ENCODE measurements at places on chromosomes 7 and 10.

GRCh38 chr10:82335831-82336230, 460.8 kb downstream of the NRG3 start:
- DNase-seq: no peak

GRCh38 chr7:80918399-80918798, 452 bp downstream of the SEMA3C start:
- peak; percentile 59 for DNase-seq

- no peak for DNase-seq
These were observed 29.4 kb upstream of the SGMS1 start for GRCh38 chr10:50653142-50653541.

DNA sequence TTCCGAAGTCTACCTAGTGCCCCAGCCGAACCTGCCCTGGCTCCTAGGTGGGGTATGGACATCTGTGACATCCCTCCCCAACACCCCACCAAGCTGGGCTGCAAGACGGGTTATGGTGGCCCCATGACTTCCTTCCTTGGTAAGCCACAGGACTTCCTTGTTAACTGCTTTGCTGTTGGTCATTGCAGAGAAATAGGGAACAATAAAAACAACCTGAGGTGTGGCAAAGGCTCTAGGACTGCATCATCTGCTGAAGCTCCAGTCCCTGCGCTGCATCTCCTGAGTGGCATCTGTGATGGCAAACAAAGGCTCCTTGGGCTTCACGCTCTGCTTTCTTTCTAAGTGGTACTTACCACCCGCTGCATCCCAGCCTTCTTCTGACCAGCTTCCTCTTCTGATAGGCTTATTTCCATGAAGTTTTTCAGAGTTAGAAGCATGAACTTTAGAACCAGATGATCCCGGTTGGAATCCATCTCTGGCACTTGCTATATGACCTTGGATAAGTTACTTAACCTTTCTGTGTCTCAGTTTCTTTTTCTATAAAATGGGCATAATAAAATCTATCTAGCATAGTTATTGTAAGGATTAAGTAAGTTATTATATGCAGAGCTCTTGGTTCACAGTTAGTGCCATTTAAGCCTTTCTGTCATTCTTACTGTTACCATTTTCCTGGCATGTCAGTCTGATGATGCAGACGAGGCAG, 216.8 kb downstream of the RPS24 start:
- peak; percentile 62 for DNase-seq

DNA sequence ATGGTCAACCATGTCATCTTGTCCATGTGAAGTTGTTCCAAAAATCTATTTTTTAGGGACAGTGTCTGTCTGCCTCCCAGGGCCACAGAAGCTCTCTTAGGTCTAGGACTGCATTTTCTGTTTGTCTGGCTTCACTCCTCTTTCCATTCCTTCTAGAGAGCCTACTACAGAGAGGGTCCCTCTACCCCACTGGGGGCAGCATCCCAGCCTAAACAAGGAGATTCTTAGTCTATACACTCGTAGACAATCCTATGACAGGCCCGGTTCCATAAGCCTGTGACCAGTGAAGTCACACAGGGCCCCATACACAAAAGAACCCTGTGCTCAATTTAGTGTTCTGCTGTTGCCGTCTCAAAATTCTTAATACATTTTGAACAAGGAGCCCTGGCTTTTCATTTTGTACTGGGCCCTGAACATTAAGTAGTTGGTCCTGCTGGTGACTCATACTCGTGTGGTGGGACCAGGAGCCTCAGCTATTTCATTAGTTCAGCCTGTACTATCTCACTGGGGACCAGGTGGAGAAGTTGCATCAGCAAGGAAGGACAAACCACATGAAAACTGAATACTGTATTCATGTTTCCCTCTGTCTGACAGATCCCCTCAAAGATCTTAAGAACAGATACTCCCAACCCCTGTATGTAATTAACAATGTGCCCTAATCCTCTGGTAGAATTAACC, 23.5 kb upstream of the FAM180A start:
- no peak for DNase-seq

DNA sequence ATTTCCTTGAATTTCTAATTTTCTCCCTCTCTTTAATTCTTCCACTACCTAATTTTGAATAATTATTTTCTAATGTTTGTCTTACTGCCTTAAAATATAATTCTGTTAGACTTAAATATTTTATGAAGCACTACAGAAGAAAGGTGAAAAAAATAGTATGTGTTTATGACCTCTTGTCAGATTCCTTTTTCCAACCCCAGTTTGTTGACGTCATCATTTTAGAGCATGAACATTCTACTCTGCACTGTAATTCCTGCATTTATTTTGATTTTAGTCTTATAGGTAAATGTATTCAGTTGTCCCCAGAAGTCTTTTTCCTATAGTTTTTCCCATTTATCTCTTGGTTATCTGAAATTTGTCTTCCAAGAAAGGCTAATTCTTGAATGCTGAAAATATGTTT, 468.1 kb downstream of the SORCS3 start:
- no peak for DNase-seq

- no peak for DNase-seq
These were observed 377.6 kb downstream of the PHTF2 start for GRCh38 chr7:78176171-78176570.

- no peak for DNase-seq
These were observed 54.0 kb downstream of the DOCK4 start for GRCh38 chr7:112152186-112152585.

DNA sequence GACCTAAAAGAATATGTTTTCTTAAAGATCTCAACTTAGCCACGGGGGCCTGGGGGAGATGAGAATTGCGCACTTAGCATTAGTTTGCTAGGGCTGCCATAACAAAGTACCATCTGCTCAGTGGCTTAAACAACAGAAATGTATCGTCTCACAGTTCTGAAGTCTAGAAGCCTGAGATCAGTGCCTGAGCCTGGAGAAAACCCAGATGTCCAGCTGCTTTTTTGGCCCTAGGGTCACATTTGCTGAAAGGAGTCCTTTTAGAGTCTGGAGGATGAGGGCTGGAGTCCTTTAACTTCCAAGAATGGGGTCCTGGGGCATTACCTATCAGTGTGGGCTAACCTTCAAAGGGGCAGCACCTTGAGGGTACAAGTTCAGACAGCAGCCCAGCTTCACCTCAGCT, 48.2 kb downstream of the SMURF1 start:
- no peak for DNase-seq

DNA sequence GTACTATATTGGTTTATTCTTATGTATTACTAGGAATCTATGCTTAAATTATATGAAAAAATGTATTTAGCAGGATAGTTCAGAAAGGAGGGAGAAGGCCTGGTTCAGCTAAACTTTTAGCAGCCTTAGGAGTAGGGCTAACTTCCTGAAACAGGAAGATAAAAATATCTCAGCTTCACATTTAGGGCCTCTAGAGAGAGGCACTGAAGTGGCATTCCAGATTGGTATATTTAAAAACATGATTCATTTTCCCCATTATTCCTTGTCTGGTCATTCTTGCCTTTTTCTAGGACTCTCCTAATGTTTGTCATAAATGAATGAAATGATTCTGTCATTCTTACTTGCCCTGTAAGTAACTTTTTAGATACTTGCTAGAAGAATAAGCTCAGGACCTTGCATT, 63.0 kb upstream of the CYP26C1 start:
- DNase-seq: no peak

DNA sequence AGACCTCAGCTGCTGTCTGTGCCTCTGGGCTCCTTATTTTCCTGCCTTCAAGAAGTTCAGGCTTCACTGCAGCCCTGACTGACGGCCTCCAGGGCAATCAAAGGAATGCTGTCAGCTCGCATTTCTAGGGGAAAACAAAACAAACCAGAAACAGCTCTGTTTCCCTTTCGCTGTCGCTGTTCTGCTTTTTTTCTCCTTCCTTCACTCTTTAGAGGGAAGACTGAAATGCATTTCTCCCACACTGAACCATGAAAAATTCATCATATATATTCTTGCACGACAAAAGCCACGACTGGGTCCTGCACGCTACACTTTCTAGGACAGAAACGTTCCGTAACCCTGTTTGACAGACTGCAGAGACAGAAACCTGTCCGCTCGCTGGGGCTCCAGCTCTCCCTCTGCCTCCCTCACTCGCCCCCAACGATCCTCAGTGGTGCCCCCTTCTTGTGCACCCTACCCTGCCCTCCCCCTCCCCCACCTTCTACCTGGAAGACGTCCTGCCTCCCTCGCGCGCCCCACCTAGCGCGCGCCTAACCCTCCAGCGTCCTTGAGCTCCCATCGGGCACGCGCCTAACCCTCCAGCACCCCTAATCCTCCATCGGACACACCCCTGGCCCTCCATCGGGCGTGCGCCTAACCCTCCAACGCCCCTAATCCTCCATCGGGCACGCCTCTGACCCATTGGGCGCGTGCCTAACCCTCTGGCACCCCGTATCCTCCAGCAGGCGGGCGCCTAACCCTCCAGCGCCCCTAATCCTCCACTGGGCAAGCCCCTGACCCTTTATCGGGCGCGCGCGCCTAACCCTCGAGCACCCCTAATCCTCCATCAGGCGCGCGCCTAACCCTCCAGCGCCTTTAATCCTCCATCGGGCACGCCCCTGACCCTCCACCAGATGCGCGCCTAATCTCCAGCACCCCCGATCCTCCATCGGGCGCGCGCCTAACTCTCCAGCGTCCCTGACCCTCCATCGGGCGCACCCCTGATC, 37.1 kb downstream of the SVOPL start:
- DNase-seq: peak; percentile 3
